ENCODE measurements at places on chromosomes 11 and 22. TPM values are rescaled to one million over a fixed set of nuclear protein-coding genes. Genes with fewer than 3 reads are reported as not detected.

The C11orf91 gene
- total RNA-seq, result not detected

The GVQW3 gene
- 3.3 TPM for total RNA-seq

The MRE11 gene
- total RNA-seq, result 14.6 TPM

The H19 gene
- 29.9 TPM for total RNA-seq

The TUBA8 gene
- total RNA-seq, result 1.2 TPM

The MYOD1 gene
- total RNA-seq, result not detected

The FERMT3 gene
- 1.2 TPM for total RNA-seq

The MAPK1 gene
- total RNA-seq, result 62.1 TPM

The LGALS12 gene
- 0.11 TPM for total RNA-seq

The OR8U1 gene
- not detected for total RNA-seq

The MGAT3 gene
- 0.13 TPM for total RNA-seq

The RPL27A gene
- 1,043 TPM for total RNA-seq

Measured in articular chondrocyte of knee joint (primary cell).